ENCODE measurements at places on chromosomes 3 and 15.

- no peak for DNase-seq
Measured at GRCh38 chr15:84914351-84914750, 29.9 kb downstream of the SLC28A1 start.

DNA sequence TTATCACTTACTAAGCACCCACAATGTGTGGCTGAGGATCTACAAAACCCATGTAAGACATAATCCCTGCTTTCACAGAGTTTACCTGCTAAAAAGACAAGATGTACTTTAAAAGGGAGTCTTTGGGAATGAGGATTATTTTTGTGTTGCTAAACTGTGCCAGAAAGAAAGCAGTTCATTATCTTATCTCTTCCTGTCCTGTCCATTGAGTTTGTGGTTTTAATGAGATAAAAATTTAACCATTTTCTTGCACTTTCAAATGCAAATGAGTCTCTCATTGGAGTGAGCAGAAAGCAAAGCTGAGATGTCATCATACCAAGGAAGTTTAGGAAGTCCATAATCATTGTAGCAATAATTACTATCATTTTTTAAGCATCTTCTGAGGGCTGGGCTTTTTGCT lies 231.2 kb upstream of the ADAMTS9 start:
- no peak for DNase-seq

- DNase-seq, result no peak
Measured at GRCh38 chr15:70410371-70410985, 312.8 kb upstream of the TLE3 start.

- DNase-seq, result no peak
Measured at GRCh38 chr3:49930168-49930690, 618 bp upstream of the MON1A start.

- DNase-seq, result no peak
Measured at GRCh38 chr15:39287322-39288195, 293.3 kb upstream of the THBS1 start.

Data from left colon (tissue), 2 donors.